Esophagus muscularis mucosa (tissue), 4 donors: ENCODE measurements at places on chromosomes 7 and 10. TPM values are rescaled to one million over a fixed set of nuclear protein-coding genes. Genes with fewer than 3 reads are reported as not detected.
A peak's percentile ranks its signal among the peaks of the same experiment; 100 is the strongest.

DNA sequence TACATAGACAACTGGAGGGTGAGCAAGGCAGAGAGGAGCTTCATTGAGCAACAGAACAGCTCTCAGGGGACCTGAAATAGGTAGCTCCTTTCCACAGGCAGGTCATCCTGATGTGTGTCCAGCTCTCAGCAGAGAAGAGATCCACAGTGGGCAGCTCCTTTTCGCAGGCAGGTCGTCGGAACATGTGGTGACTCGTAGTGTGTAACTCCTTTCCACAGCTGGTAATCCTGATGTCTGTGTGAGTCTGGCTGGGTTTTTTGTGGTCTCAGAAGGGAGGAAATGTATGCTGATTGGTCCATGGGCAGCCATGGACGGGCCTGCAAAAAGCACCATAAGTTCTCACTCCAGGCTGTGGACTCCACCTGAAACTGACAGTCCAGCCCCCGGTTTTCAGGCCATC lies 24.4 kb upstream of the TES start:
- no peak for DNase-seq

DNA sequence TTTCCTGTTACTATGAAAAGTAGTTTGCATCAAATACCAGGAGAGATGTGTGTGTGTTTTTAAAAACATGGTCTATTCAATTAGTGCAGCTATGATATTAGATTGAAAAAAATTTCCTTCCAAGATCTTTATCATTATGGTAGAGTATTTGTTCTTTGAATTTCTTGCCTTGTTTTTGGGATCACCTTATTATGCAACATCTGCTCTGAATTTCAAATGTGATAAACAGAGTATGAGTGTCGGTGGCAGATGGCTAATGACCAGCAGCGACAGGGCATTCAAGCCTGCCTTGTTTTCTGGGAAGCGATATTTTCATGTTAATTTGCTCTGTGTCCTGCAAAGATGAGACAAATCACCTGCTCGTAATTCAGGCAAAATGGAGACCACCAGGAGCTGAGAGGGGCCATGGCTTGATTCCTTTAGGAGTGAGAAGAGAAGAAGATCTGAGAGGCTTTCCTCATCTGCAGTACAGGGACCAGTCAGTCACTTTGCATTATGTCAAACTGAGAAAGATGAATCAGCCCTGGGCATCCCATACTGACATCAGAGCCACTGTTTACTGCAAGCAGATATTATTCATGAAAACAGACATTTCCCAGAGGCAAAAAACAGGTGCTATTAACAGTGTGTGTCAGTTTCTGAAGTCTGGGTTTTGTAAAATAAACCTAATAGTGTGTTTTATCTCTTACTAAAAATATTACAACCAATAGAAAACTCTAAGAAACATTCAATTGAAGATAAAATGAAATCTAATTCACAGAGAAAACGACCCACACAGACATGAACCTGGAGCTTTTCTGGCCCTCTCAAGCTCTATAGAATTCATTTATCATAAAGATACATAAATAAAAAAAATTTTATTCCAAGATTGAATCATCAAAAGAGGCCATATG lies 67.6 kb downstream of the CDK6 start:
- DNase-seq = no peak

GRCh38 chr7:135877805-135878204 lies 99.4 kb downstream of the MTPN start:
- peak; percentile 75 for DNase-seq

GRCh38 chr7:128838981-128839731 lies 8.9 kb downstream of the FLNC start:
- no peak for DNase-seq

DNA sequence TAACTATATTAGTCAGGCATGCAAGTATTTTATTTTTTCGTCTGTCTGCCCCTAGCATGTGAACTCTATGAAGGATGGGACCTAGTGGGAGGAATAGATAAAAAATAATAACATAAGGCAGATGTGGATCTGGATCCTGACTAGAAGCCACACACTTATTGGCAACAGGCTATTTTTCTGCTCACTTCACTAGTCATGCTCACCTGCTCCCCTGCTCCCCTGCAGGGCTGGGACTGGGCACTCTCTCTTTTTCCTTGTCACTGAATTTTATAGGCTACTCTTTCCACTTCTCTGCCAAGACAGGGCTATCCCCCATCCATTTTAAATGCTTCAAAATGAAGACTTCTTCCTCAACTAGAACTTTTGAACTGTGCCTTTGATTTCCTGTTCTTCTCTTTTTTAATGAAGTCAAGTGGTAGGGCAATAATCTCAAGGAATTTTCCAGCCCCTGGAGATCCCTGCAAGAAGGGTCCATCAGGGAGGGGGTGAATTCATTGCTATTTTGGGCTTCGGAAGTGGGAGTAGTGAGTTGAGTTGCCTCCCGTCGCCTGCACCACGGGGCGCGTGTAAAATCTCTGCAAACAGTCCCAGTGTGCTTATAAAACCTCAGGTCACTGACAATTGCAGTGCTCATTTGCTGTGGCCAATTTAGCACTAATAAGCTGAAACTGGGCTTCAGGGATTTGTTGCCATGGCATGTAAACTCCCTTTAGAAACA lies 156.7 kb upstream of the NPVF start:
- DNase-seq = peak; percentile 50

DNA sequence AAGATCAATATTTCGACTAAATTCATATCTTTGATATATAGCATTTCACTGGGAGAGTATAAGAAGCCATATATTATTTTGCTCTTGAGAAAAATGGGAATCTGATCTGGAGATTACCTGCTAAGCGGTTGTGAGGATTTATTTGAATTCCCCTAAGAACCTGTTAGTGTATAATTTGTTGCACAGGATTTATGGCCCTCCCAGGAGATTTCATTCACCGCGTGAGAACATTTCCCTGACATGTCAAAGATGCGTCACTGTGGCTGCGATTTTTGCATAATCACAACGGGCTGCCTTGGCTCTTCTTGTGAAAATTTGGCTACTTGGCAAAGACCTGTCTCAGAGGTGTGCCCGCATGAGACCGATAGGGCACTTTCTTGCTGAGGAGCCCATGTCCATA lies 184.7 kb upstream of the PFKP start:
- no peak for DNase-seq

GRCh38 chr7:103934508-103934907 lies 55.0 kb downstream of the RELN start:
- DNase-seq = no peak

DNA sequence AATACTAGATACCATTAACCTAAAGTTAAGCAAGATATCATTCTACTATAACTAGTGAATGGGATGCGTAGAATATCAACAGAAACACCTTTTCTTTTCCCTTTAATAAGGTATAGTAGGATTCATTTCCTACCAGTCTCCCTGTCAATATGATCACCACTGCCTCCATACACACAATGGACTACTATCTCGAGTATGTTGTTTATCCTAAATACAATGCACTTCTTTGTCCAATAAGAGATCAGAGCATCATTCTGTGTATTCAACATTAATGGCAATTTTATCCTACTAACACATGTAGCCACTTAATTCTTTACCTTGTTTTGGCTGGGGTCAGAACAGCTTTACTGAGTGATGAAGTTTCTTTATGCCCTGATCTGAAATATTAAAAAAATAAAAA lies 276.3 kb downstream of the TFEC start:
- no peak for DNase-seq

DNA sequence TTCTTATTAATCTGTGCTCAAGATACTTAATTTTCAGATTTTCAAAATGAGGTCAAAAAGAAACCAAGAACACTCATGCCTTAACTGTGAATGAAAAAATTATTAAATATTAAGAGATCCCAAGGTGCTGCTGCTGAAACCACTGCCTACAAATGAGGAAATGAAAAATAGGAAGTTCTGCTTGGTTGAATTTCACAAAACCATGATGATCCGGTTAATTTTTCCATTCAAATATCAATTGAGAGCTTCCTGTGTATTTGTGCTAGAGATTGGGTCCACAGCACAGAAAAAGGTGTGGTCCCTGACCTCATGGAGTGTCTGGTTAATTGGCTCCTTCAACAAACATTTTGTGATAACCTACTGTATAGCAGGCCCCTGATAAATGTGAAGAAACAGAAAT lies 132.7 kb upstream of the YAE1 start:
- DNase-seq = no peak

- DNase-seq = no peak
Measured at GRCh38 chr10:62636825-62637248, 167.7 kb upstream of the ADO start.

DNA sequence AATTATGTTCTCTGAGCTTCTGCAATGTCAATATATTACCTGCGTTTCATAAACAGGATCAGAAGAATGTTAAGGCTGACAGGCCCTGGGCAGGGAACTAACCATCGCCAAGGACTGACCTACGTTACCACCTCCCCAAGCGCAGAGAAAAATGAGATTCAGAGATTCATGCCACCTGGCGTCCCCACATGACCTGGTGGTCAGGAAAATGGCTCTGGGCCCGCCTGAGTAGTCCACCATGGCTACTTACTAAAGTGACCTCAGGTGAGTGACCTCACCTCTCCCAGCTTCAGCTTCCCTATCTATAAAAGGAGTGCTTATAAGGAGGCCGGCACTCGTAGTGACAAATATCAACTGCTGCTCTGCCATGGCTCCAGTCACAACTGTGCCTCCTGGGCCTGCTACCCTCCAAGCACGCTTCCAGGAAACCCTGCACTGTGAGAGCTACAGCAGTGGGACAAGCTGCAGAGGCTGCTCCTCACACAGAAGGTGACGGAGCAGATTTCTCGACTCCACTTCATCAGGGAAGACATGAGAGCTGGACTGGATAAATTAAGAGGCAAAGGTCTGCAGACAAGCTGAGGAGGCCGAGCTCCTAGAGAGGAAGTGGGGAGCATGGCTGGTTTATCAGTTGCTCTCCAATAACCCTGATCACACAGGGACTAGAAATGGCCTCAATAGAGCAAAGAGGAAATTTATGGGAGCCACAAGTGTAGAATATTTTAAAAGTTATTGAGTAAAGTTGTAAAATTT lies 103.0 kb downstream of the RNF216 start:
- no peak for DNase-seq

DNA sequence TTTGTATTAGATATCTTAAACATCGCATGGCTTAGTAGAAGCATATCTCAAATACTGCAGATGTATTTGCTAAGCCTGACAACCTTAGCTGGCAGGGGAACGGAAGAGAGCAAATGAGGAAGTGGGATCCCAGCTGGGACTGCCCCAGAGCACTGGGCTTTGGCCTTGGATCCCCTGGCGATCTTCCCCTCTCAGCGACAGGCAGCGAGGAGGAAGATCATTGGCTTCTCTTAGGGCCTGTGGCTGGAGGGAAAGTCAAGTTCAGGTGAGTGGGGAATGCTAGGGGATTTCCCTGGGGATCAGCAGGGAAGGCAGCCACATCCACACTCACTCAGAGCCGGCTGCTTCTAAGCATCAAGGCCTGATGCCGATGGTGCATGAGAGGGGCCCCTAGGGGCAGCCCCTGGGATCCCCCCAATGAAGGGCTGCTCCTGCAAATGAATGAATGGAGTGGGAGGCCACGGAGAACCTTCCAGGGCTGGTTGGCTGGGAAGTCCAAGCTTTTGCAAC lies 42.0 kb downstream of the LYZL2 start:
- DNase-seq = no peak

DNA sequence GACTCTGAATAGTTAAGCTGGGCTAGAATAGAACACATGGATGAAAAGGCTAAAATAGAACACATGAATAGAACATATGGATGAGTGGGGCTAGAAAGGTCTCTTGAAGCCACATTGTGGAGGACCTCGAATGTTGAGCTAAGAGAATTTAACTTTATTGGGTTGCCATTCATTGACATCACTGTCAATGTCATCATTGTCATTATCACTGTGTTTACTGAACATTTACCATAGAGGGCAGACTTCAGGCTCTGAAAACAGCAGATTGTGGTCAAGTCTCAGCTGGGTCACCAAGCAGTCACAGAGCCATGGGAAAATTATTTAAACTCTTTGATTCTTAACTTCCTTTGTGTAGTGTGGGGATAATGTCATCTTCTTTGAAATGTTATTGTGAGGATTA lies 80.4 kb downstream of the WDFY4 start:
- DNase-seq = no peak

DNA sequence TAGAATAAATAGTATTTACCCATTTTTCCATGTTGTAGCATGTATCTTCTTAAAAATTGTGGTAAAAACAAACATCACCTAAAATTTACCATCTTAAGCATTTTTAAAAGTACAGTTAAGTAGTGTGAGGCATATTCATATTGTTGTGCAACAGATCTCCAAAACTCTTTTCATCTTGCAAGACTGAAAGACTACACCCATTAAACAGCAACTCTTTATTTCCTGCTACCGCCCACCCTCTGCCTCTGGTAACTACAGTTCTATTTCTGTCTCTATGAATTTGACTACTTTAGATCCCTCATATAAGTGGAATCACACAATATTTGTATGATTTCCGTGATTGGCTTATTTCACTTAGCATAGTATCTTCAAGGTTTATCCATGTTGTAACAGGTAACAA lies 40.0 kb upstream of the AGBL3 start:
- DNase-seq = no peak

DNA sequence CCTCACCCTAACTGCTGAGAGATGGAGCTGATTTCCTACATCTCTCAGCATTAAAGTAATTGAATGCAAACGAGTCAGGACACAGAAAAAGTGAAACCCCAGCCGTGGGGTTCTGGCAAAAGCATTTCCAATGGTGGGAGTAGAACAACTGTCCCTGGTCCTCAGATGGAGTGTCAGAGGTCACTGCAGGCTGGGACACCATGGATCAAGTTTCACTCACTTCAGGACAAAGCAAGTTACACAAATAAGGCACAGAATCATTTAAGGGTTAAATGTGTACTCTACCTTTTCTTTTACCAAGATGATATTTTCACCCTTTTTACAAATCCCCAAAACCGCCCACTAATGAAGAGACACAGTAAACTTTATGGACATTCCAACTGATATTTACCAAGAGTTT lies 607.8 kb downstream of the PARD3 start:
- DNase-seq = no peak

DNA sequence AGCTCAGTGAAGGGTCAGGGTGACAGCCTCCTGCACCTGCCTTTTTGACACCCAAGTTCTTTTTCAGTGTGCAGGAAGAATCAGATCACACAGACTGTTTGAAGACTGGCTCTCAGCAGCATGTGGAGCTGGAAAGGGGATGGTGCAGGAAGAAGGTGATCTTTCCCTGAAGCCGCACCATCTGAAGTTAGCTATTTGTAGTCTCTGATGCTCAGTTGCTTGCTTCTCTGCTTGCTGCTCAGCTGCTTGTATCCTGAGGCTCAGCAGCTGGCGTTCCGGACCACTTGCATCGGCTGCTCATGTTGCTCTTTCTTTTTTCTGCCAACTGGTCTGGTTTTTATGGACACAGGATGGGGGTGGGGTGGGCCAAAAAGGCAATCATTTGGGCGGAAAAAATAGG lies 15.8 kb upstream of the DNMBP start:
- DNase-seq = no peak

DNA sequence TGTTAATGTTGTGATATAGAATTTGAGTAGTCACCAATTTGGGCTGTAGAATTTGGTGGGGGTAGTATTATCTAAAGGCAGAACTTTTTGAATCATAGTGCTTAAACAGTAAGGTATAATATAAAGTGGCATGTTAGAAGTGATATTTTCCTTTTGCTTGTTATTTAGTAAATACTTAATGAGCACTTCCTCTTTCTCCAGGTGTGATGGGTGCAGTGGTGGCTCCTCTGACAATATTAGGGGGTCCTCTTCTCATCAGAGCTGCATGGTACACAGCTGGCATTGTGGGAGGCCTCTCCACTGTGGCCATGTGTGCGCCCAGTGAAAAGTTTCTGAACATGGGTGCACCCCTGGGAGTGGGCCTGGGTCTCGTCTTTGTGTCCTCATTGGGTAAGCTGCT lies 10.5 kb downstream of the GHITM start:
- DNase-seq = no peak

GRCh38 chr10:47206449-47207280 lies 93.3 kb upstream of the GDF10 start:
- no peak for DNase-seq

Gene MICALL2
- total RNA-seq = 11.1 TPM

Gene IQUB
- 0.83 TPM for total RNA-seq

Gene FXYD4
- total RNA-seq = not detected
